ENCODE measurements at places on chromosomes 3 and 15. TPM values are rescaled to one million over a fixed set of nuclear protein-coding genes. Genes with fewer than 3 reads are reported as not detected.

GRCh38 chr3:168152149-168152548, 56.4 kb upstream of the GOLIM4 start:
- DNase-seq, result no peak

Gene IL17RB
- 1.4 TPM for total RNA-seq

Gene GLDN
- 14.4 TPM for total RNA-seq

DNA sequence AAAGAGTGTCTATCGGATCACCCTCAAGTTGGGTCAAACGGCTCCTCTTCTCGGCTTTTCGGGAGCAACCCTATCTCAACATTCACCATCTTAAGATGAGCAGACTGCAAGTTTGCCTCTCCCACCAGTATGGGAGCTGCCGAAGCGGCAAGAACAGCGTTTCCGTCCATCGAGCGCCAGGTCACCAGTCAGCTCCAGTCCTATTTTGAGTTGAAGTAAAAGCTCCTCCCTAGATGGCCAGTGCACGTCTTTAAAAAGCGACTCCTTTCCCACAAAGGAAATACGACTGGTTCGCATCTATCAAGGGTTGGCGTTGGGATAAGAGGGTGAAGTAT, 369 bp upstream of the U2SURP start:
- no peak for DNase-seq

GRCh38 chr3:120457827-120458226, 7.0 kb upstream of the FSTL1 start:
- no peak for DNase-seq

- no peak for DNase-seq
These were observed 14.5 kb upstream of the LPP start for GRCh38 chr3:188139466-188139865.

Gene FAM107A
- 0.59 TPM for total RNA-seq

DNA sequence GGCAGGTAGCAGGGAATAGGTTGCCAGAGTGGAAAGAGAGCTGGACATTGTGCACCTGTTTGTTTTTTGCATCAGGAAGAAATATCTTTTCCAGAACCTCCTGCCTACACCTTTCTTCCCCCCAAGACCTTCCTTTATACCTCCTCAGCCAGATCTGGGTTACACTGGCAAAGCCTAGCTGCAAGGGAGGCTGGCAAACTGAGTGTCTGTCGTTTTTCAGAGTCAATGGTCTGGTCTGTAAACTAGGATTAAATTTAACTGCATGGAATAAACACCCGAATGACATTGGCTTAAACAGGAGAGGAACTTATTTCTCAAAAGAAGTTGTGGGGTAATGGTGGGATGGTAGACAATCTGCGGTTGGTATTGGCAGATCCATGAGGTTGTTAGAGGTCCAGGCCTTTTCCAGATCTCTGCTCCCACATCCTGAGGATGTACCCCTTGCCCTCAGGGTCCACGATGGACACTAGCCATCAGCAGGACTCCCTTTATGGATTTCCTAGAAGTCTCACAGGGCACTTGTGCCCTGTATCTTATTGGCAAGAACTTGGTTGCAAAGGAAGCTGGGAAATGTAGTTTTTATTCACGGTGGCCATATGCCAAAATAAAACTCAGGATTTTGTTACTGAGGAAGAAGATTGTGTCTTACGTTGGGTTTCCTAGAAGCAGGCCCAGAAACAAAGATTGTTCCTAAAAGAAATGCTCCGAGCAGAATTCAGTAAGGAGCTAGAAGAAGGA, 3.2 kb upstream of the RARRES1 start:
- DNase-seq, result no peak

- DNase-seq, result no peak
These were observed 664 bp upstream of the NR2C2 start for GRCh38 chr3:14946739-14947099.

GRCh38 chr3:66629982-66630368, 129.2 kb upstream of the LRIG1 start:
- no peak for DNase-seq

GRCh38 chr3:18143258-18143780, 281.8 kb downstream of the SATB1 start:
- DNase-seq, result no peak

DNA sequence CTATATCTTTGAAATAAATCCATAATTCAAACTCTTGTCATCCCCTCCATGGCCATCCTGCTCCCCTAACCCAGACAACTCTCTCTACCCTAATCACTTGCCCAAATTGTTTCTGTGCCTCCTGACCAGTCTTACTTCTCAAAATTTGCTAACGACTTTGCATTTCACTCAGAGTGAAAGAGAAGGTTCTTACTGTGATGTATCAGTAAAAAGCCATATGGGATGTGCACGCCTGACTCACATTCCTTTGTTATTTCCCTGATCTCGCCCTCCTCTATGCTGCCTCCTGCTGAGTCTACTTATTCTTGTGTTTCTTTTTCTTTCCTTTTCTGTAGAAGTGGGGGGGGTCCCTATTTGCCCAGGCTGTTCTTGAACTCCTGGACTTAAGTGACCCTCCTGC, 487.2 kb upstream of the FRG2C start:
- DNase-seq, result no peak

GRCh38 chr15:38035701-38036100, 101.3 kb downstream of the TMCO5A start:
- no peak for DNase-seq

DNA sequence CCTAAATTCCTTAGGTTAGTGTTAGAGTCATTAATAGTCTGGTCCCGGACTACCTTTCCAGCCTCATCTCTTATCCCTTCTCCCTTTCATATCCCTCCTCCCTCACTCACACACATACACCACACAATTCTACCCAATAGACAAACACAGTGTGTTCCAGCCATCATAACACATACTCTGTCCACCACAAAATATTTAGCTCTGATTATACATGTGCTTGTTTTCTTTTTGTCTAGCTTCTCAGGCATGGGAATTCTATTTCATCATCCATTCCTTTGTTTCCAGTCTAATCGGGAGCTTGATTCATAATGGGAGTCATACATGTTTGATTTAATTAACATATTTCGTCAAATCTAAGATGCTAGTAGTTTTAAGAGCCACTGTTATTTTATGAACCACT, 161.8 kb upstream of the BFSP2 start:
- DNase-seq, result no peak

DNA sequence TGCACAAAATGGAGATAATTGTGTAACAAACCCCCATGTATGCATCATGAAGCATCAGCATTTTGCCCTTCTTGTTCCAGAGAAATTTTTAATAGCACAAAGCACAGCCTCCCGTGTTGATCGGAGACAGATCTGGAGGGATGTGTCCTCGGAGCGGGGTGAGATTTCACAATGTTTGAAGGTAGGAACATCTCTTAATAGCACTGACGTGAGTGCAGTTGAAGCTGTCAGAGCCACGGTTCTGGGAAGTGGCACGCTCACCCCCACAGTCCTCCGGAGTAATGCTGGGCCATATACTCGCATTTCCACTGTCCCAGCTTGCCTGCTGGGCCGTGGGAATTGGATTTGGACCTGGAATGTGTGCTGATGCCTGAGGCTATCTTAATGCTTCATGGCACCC, 24.1 kb downstream of the ARPP21 start:
- no peak for DNase-seq

GRCh38 chr3:149771652-149772271, 19.5 kb upstream of the COMMD2 start:
- no peak for DNase-seq

GRCh38 chr3:117628823-117629291, 919.3 kb downstream of the TUSC7 start:
- peak; percentile 76 for DNase-seq

DNA sequence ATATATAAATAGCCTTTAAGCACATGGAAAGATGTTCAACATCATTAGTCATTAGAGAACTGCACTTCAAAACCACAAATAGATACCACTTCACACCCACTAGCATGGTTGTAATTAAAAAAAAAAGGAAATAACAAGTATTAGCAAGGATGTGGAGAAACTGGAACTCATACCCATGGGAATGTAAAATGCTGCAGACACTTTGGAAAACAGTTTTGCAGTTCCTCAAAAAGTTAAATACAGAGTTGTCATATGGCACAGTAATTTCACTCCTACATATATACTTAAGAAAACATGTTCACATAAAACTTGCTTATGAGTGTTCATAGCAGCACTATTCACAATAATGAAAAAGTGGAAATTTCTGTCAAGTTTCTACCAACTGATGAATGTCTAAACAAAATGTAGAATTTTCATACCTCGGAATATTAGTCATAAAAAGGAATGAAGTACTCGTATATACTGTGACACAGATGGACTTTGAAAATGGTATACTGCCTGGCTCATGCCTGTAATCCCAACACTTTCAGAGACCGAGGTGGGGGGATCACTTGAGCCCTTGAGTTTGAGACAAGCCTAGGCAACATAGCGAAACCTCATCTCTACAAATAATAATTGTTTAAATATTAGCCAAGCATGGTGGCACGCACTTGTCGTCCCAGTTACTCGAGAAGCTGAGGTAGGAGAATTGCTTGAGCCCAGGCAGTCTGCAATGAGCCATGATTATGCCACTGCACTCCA, 28.1 kb downstream of the BCL2A1 start:
- no peak for DNase-seq

Gene STAC
- 12.6 TPM for total RNA-seq

DNA sequence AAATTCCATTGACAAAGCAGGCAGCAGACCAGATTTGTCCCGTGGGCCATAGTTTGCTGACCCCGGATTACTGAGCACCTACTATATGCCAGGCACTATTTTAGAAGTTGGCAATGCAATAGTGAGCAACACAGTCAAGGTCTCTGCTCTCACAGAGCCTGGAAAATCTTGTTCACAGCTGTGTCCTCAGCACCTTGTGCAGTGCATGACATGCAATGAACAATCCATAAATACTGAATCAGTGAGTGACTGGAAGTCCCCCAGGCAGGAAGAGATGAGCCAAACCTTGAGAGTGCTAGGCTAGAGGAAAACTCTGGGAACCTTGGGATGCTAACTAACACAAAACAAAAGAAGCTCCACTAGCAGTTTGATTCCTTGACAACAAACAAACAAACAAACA, 14.4 kb downstream of the TM4SF1 start:
- DNase-seq, result no peak

DNA sequence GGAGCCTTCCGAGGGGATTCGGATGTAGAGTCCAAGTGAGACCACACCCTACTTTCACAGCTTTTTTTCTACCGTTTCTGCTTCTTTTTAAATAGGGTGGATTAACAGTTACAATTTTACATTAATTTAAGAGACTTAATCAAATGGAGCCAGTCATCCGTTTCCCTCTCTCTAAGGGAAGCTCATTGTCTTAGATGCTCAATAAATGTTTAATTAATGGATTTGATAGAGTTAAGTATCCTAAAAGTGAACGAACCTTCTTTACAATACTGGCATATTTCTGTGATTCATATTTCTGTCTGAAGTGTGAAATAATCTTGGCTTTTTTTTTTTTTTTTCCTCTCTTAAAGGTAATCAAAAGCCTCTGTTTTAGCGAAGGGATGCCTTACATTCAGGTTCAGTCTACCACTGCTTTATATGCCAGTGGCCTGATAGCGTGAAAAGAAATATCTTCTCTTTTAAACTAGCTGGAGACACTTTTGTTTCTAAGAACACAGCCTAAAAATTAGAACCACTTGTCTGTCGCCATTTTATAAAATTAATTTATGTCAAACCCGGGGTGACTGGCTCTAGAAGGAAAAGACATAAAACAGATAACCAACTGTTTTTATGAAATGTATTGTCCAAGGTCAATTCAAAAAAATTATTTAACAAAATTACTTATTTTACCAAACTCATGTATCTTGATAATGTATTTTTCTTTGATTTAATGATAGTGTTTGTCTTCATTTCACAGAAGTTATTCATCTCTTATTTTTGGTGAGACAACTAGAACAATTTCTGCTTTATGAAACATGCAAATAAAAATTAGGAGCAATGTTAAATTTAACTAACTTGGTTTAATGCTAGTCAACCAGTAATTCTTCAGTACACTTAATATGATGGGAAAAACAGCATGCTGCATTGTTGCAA, 2.5 kb upstream of the CTNNB1 start:
- DNase-seq, result no peak

GRCh38 chr15:64090527-64090926, 3.1 kb downstream of the CIAO2A start:
- no peak for DNase-seq

- no peak for DNase-seq
These were observed 11.7 kb upstream of the CP start for GRCh38 chr3:149233323-149233722.

Gene IL12A
- 0.30 TPM for total RNA-seq

Gene OR5H15
- not detected for total RNA-seq

Gene SOX14
- not detected for total RNA-seq

Gene GUCA1C
- not detected for total RNA-seq

- DNase-seq, result no peak
These were observed 150.2 kb downstream of the IMPG2 start for GRCh38 chr3:101170062-101170771.

Gene CTXN2
- not detected for total RNA-seq

- DNase-seq, result no peak
These were observed 108.3 kb downstream of the P3H2 start for GRCh38 chr3:190012314-190012782.

- DNase-seq, result no peak
These were observed 155.6 kb downstream of the SQOR start for GRCh38 chr15:45790325-45790943.
